ENCODE measurements at places on chromosomes 13 and 19. TPM values are rescaled to one million over a fixed set of nuclear protein-coding genes. Genes with fewer than 3 reads are reported as not detected.

DNA sequence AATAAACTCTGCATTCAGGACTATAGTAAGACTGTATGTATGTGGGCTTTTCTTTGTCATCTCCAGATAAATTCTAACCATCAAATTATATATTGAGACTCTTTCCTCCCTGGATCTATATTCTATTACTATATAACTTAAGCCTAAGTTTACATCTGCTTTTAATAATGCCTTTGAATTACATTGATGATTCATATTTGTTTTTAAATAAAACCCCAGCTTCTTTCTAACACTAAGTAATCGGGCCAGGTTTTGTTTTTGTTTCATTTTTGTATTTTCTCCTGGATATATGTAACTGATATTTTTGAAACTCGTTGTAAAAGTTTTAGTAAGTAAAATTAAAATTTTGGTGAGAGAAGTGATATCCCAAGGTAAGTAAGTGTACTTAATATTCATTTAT is 1599.1 kb downstream of the PCDH9 start:
- no peak for DNase-seq

GRCh38 chr13:26946684-26947343 is 186.2 kb upstream of the GPR12 start:
- no peak for DNase-seq

DNA sequence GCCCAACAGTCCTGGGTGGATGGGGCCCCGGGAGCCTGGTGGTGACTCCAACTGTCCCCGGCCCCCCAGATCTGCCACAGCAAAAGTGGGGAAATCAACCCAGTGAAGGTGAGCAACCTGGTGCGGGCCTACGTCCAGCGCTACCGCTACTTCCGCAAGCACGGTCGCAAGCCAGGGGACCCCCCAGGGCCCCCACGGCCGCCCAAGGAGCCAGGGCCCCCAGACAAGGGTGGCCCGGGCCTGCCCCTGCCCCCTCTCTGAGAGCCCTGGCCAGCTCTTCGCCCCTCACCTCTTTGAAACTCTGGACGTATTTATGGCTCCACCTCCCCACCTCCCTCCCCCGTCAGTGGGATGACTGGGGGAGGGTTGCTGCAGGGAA is 7.5 kb downstream of the IRF3 start:
- DNase-seq = no peak

DNA sequence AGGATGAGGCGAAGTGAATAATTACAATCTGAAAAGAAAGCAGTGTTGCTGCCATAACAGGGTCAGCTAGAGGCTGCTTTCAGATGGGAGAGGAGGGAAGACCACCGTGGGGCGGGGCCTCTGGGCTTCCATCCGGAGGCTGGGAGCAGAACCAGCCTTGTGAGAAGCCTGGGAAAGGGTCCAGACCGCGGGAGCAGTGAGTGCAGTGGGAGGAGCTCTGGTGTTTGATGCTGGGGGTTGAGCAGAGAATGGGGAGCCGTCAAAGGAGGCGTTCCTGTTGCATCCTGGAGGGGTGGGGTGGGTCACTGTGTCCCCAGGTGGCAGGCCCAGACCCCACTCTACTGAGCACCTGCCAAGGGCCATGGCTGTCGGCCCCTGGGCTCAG is 18.1 kb downstream of the NKPD1 start:
- no peak for DNase-seq

DNA sequence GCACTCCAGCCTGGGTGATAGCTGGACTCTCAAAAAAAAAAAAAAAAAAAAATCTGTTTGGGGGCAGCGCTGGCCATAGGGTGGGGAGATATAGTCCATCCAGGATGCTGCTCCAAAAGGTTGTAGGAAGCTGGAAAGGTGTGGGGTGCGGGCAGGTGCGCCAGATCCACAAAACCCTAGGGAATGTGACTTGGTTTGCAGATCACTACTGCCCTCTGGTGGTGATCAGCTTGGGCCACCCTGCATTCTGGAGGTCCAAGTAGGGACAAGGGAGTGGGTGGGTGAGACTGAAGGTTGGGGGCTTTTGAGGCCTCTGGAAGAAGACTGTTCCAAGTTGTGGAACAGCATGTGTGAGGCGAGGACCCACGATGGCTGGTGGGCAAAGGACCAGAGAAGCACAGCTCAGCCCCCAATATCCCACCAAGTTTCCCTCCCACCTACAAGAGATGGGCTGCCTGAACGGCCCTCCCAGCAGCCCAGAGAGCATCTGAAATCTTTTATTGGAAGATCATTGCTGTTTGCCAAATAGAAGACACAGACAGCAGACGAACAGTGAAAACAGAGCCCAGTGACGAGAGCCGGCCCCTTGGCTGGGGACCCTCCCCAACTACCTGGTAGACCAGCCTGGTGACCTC is 10.4 kb upstream of the TYK2 start:
- no peak for DNase-seq

- no peak for DNase-seq
These were observed 135.2 kb downstream of the TSHZ3 start for GRCh38 chr19:31214086-31214485.

CYP2A7 gene
- not detected for total RNA-seq

- DNase-seq = no peak
These were observed 27.5 kb upstream of the ANKRD10 start for GRCh38 chr13:110942248-110942981.

GRCh38 chr13:100543872-100544602 is 44.6 kb downstream of the GGACT start:
- no peak for DNase-seq

- DNase-seq = no peak
These were observed 115.4 kb downstream of the ITGBL1 start for GRCh38 chr13:101567841-101568240.

DNA sequence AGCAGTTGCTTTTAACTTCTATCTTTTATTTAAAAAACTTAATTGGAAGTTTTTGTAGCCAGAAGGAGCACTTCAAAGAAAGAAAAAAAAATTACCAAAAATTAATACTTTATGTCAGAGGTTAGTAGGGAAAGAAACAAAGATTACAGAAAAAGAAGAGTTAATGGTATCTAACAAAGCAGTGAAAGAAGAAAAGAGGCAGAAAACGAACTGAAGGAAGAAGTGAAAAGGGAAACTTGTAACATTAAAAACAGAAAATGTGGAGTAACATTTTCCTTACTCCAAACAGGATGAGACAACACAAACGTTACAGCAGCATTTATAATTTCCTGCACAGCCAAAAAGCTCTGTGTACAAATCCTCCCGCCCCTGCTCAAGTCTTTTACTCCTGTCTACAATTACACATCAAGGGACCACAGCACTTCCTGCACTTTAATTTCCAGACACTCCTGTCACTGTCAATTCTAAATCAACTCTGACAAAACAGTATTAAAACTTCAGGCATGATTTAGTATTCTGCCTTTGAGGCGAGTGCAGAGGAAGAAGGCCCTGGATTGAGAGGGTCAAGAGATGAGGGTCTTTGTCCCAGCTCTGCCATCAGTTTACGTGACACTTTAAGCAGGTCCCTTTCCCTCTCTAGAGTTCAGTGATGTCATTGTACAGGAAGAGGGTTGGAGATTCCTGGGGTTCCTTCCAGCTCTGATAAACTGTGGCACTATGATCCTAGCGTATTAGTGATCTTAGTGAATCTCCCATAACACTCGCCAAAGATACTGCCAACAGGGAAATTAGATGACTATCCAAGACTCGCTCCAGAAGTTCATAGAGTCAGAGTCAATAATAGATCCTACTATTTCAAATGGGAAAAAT is 53.2 kb upstream of the LSM14A start:
- no peak for DNase-seq

CRX gene
- not detected for total RNA-seq

DNA sequence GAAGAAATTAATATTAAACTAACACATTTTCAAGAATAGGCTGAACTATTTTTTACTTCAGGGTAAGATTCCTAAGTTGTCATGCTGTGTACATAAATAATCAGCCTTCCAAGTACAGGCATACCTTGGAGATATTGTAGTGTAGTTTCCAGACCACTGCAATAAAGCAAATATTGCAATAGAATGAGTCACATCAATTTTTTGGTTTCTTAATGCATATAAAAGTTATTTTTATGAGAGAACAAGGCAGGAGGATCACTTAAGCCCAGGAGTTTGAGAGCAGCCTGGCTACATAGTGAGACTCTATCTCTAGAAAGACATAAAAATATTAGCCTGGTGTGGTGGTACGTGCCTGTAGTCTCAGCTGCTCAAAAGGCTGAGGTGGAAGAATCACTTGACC is 511.5 kb downstream of the UQCRFS1 start:
- DNase-seq = no peak

DENND1C gene
- 11.8 TPM for total RNA-seq

DNA sequence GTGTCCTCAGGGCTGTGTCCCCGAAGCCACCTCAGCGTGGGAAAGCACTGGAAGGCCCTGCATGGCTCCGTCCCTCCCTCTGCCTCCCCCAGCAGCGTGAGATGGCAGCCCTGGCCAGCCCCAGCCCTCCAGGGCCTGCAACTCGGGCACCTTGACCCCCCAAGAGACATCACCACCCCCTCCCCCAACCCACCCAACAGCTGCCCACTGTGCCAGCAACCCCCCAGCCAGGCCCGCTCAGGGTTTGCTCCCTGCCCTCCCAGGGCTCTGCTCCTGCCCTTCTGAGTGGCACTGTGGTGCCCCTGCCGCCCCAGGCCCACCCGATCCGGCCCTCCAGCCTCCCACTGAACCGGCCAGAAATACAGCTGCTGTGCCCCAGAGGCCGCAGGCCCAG is 1.5 kb upstream of the ASPDH start:
- DNase-seq = no peak

- peak; percentile 77 for DNase-seq
These were observed 31.7 kb downstream of the GAS6 start for GRCh38 chr13:113832205-113832604.

RNF225 gene
- 3.2 TPM for total RNA-seq

GRCh38 chr13:102443249-102443648 is 41.4 kb upstream of the FGF14 start:
- no peak for DNase-seq

GAMT gene
- total RNA-seq = 5.9 TPM

KLK15 gene
- total RNA-seq = not detected

GRCh38 chr13:73693215-73693614 is 441.0 kb downstream of the KLF12 start:
- no peak for DNase-seq

DNA sequence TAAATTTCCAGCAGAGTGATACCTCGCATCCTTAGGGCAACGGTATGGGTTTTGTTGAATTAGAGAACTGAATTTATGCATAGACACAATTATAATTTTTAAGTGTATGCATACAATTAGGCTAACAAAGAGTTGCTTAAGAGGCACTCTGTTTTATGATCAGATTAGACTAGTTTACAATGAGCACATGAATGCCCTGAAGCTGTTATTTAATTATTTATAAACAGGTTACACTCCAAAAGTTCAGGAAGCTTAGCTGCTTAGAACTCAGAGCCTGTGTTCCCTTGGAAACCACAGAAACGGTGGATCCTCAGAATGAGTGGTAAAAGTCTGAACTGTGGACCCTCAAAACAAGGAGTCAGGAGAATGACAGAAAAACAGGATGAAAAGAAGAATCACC is 72.5 kb upstream of the FBXL3 start:
- no peak for DNase-seq

- DNase-seq = no peak
These were observed 12.5 kb downstream of the PBX4 start for GRCh38 chr19:19606021-19606420.

RASGRP4 gene
- total RNA-seq = 23.8 TPM

GRCh38 chr13:68987585-68987984 is 1120.0 kb upstream of the ATXN8OS start:
- no peak for DNase-seq

- DNase-seq = peak; percentile 64
These were observed 9.5 kb downstream of the PIP5K1C start for GRCh38 chr19:3690551-3691371.

DNA sequence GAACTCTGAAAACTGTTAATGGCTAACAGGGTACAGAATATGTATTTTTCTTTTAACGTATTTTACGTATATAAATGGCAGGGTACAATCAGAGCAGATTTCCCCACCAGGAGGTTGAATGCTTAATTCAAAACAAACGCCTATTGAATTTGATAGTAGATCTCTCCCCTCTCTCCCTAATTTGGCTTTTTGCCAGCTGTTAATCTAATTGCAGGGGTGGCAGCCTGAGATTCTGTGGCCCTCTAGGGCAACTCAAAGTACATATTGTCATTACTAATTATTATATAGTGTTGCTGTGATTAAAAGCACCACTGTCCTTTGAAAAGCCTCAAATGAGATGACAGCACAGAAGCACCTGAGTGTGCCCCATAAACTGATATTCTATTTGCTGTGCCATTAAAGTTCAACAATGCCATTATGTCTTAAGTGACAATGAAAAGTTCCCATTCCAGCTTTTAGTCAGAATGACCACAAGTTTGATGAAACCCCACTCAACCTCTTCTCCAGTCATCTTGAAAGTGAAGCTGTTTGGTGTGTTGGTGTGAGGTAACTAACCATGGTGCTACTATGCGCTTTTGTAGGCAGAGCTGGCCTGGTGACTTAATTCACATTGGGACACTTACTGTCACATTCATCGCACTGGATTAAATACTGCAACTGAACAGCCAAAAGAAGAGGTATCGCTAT is 351.4 kb downstream of the KCNRG start:
- no peak for DNase-seq

- peak; percentile 74 for DNase-seq
These were observed at the start of gene PLPPR3 for GRCh38 chr19:821825-822503. TSS of gene PLPPR3 (minus strand) at chr19:821955. CDS start at chr19:821559, 396 bp downstream.

YJU2 gene
- 16.9 TPM for total RNA-seq

GRCh38 chr19:39928357-39928725 is 6.1 kb downstream of the FCGBP start:
- DNase-seq = no peak

DNA sequence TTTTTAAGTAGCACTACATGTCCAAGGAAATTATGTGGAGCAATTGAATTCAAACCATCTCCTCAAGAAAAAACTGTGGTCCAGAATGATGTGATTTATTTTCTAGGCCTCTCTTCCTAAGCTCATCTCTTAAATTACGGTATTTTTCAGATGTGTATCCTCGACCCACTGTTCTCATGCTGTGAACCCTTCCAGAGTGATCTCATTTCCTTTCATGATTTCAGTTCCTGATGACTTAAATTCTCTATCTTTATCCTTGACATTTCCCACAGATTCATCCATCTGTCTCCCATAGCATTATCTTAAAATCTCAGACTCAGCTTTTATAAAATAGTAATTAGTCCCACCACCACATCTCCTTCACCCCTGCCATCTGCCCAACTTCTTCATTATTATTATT is 117.6 kb upstream of the SPRY2 start:
- DNase-seq = no peak

DNA sequence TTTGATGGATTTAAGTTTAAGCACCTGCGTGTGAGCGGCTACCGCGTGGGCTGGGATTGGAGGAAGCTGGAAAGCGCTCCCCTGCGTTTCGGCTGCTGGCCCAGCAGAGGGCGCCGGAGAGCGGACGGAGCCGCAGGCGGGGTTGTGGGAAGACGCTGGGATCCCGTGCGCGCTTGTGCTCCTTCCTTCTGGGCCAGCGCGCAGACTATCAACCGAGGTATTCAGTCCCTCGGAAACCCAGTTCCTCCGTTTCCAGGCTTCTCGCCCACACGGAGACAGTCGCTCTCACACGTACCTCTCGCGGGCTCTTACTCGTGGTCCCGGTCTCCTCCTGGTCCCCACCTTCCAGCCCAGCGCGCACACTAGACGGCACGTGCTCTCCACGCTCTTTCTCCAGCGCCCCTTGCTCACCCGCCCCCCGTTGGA is 28.8 kb downstream of the EPN1 start:
- DNase-seq = peak; percentile 39

GRCh38 chr13:105920370-105920769 is 615.1 kb downstream of the EFNB2 start:
- DNase-seq = no peak
